Effector memory CD4-positive, alpha-beta T cell (primary cell): ENCODE measurements at places on chromosomes 6 and 20.

DNA sequence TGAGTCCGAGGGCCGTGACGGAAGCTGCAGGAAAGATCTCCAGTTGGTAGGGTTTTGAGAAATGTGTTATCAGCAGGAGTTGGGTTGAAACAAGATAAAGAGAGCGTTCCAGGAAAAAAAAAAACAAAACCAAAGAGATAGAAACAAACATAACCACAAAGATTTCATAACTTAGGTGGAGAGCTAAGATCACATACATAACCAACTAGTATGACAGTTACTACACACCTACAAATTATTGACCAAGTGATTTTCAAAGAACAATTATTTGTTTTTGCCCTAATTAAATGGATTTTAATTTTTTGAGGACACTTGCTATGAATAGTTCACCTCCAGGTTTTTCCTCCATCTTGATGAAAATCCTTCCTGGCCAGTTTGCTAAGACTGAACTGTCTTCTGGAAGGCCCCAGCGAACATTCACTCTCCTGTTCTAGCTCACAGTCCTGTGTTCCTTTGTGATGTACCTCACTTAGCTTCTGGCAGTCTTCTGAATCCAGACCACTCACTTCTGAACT, 69.4 kb downstream of the SNX9 start:
- DNase-seq: no peak

GRCh38 chr6:155341130-155341828, 27.0 kb upstream of the TFB1M start:
- no peak for DNase-seq

- DNase-seq: no peak
Observed at GRCh38 chr6:71388068-71388744, 99.6 kb downstream of the OGFRL1 start.

DNA sequence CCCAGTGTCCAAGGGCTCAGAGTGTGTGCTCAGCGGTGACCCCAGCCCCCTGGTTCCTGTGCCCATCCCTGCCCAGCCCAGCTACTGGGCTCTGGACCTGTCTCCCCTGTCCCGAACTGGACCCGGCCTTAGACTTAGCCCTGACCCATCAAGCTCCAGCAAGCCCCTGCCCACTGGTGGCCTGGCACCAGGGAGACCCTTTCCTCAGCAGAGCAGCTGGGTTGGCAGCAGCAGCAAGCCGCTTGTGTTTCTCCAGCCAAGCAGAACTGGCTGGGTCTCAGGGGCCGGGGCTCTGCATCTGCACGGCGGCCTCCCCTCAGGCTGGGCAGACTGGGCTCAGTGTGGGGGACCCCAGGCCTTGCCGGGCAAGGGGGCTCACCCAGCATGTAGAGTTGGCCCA, 801 bp downstream of the SPDEF start:
- no peak for DNase-seq

- no peak for DNase-seq
Observed at GRCh38 chr20:49276961-49277785, 684 bp downstream of the ZNFX1 start.
